ENCODE measurements at places on chromosomes 13 and 19.

DNA sequence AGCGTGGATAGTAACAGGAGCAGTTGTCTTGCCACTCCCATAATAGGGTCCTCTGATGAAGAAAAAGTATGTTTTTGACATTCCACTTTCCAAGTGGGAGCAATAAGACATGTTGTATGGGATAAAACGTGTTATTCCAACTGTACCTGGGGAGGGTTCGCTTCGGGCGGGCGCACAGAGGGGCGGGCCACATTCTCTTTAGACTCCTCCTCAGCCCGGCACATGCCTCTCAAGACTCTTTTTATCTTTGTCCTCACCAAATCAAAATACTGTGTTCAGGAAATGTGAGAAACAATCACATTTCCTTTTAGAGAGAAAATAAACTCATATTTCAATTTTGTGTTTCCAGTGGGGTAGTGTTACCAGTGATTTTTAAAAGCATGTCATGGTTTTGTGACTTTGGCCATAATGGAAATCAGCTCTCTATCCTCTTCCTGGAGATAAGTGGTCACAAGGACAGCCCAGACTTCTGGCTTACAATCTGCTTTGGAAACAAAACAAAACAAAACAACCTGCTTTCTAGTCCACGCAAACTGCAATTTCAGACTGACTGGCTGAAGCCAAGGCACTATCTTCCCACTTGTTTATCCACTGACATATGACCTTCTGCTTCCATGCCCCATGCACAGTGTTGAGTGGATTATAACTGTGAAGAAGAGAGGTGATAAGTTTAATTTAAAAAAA is 276.1 kb downstream of the NALCN start:
- DNase-seq: no peak

DNA sequence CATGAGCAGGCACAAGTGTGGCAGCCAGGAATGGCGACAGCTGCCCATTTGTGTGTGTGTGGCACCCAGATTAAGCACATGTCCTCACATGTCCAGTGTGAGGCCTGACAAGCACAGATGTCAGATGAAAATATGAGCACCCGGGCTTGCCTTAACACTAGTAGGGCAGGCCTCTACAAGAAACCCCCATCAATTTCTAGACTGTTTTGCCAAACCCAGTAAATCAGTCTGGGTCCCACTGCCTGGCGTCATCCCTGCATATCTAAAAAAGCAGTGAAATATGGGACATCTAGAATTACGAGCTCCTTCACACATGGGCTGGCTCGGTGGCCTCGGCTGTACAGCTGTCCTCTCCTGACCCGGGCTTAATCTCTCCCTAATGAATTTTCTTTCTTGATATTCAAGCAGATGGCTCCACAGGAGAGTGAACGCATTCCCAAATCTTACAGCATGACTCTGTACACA is 432.7 kb downstream of the FOXO1 start:
- DNase-seq: no peak

- no peak for DNase-seq
Measured at GRCh38 chr19:325937-326565, 18.5 kb downstream of the MIER2 start.

DNA sequence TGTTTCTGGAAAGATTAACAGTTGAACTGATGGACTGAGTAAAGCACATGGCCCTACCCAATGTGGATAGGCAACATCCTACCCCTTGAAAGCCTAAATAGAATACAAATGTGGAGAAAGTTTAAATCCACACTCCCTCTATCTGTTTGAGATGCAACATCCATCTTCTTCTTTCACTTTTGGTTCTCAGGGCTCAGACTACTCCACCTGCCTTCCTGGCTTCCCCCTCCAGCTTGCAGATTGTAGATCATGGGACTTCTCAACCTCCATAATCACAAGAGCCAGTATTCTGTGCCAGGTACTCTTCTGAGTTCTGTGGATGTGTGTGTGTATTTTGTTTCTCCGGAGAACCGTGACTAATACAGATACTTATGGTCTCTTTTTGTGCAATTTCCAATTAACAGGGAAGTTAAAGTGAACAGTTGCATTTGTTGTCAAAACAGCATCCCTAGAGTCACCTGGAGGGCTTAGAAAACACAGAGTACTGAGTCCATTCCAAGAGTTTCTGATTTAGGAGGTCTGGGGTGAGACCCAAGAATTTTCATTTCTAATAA is 590.3 kb upstream of the MIR17HG start:
- DNase-seq: no peak

DNA sequence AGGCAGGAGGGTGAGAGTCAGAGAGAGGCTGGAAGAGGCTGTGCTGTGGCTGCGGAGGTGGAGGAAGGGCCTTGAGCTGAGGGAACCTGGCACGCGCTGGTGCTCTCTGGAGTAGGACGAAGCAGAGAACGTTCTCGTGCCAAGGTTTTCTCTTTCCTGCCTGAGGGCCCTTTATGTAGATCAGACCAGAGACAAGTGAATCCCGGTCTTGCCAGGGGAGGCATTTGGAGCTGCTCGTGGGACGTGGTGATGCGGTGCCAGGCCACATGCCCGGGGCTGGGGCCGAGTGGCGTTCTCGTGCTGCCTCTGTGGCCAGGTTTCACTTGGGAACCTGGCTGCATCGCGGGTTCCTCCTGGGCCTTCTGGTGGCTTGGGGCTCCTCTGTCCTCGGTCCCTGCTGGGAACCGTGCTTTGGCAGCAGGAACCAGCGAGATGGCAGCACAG is 54.2 kb downstream of the KDM4B start:
- DNase-seq: no peak

- no peak for DNase-seq
Measured at GRCh38 chr19:23440791-23441190, 45.5 kb upstream of the ZNF91 start.
